K562 (cell line): ENCODE measurements at places on chromosomes 11 and 22. TPM values are rescaled to one million over a fixed set of nuclear protein-coding genes. Genes with fewer than 3 reads are reported as not detected.

Gene C1QTNF5
- 0.47 and 0.65 TPM in 2 replicates for total RNA-seq

Gene ZNRF3
- 5.9 and 6.1 TPM in 2 replicates for total RNA-seq

DNA sequence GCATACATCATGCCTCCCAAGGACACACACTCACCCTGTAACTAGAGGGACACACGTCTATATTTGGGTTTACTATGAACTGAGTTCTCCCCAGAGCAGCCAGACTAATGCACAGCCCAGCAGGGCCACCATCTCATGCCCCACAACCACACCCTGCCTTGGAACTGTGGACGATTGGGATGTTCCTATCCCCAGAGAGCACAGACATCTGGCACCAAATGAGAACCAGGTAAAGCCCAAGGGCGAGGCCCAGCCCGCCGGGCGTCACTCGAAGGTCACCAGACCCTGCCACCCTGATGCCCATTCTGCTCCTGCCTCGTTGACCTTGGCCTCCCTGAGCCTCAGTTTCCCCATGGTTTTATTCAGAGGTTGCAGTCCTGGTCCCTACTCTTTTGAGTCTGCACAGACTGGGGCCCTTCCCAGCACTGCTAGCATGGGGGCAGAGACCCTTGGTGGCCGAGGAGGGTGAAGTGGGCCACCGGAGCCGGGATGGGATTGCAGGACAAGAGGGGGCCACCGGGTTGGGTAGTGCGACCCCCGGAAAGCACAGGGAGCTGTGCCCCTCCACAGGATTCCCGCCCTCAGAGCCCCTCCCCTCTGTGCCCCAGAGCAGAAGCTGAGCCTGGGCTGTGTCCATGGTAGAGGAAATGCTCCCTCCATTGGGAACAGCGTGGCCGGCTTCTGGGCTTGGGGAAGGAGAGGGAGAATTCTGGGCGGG, 56.8 kb downstream of the IGLL5 start:
- H3K36me3 ChIP-seq = no peaks in the 10 kb centered on the region
- no peak overlapping the region for H3K27ac ChIP-seq
- H3K27me3 ChIP-seq = peaks cover 32% of the 10 kb centered on the region
- DNase-seq = no peak

DNA sequence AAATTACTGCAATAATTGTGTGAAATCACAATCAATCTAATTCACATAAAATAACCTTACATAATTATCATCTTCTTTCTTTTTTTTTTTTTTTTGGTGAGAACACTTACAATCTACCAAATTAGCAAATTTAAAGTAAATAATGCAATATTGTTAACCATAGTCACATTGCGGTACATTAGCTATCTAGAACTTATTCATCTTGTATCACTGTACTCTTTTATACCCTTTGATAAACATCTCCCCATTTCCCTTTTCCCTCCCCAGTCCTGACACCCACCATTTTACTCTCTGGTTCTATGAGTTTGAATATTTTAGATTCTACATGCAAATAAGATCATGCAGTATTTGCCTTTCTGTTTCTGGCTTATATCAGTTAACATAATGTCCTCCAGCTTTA, 24.0 kb upstream of the PRAME start:
- no peak overlapping the region for H3K4me3 ChIP-seq
- no peak for DNase-seq
- no peak overlapping the region for H3K27ac ChIP-seq

Gene NLRP10
- 0.09 TPM in 1 of 2 replicates, not detected in the other for total RNA-seq

DNA sequence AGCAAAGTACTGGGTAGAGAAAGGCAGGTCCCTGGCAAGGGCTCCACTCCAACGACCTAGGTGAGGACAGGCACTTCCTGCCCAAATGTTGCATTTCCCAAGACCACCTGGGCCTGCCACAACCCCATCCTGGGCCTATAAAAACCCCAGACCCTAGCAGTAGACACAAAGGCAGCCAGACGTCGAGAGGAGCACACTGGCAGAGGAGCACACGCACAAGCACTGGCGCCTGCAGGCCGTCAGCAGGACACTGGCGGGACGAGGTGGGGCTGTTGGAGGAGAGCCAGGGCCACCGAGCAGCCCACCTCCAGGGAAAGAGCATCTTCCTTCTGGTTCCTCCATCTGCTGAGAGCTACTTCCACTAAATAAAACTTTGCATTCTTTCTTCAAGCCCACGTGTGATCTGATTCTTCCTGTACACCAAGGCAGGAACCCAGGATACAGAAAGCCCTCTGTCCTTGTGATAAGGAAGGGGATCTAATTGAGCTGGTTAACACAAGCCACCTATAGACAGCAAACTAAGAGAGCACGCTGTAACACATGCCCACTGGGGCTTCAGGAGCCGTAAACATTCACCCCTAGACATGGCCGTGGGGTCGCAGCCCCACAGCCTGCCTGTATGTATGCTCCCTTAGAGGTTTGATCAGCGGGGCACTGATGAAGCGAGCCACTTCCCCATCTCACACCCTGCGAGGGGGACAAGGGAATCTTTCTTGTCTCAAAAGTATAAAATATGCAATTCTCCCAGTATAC, 89.7 kb upstream of the MTMR2 start:
- no peak overlapping the region for H3K27ac ChIP-seq
- no peak for DNase-seq
- H3K36me3 ChIP-seq = no peaks in the 10 kb centered on the region
- peaks cover 4% of the 10 kb centered on the region; the same call in 1 of the 3 replicates for H3K4me1 ChIP-seq

DNA sequence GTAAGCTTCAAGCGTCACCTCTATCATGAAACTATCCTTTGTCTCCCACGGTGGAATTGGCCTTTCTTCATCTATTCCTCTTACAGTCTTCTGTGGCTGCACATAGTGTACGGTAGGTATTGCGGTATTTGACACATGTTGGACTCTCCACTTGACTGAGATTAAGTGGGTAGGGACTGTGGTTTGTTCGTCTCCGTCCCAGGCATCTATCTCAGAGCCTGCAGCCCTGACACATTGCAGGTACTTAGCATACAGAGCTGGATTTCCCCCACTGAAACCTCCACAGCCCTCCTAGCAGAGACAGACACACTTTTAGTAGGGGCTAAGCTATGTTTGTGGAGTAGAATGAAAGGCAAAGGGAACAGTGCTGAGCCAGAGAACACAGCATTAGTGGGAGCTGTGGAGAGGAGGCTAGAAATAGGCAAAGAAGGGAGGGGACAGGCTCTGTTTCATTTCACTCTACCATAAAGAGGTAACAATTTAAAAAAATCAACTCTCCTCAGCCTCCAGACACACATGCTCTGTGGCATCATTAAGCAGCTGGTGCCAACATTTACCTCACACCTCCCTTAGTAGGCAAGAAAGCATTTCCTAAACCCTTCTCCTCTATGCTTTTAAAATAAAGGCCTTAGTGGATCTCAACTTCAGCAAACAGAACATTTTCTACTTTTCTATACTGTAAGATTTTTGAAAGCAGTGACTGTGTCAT, 277.5 kb downstream of the KIRREL3 start:
- H3K36me3 ChIP-seq = no peaks in the 10 kb centered on the region
- H3K27me3 ChIP-seq = no peaks in the 10 kb centered on the region; the same call in none of the 2 replicates
- H3K4me1 ChIP-seq = no peaks in the 10 kb centered on the region
- H3K4me3 ChIP-seq = no peak overlapping the region
- no peak for DNase-seq
- no peak overlapping the region for H3K27ac ChIP-seq

- no peak overlapping the region for H3K4me3 ChIP-seq
- peak; percentile 47 for DNase-seq
- no peak overlapping the region for H3K27ac ChIP-seq
- no peaks in the 10 kb centered on the region for H3K27me3 ChIP-seq
- H3K36me3 ChIP-seq = peaks cover 21% of the 10 kb centered on the region; the same call in 2 of the 3 replicates
These were observed 37.0 kb downstream of the AP2A2 start for GRCh38 chr11:962688-963087.
